Astrocyte of the spinal cord (primary cell): ENCODE measurements at places on chromosomes 11 and 22.

DNA sequence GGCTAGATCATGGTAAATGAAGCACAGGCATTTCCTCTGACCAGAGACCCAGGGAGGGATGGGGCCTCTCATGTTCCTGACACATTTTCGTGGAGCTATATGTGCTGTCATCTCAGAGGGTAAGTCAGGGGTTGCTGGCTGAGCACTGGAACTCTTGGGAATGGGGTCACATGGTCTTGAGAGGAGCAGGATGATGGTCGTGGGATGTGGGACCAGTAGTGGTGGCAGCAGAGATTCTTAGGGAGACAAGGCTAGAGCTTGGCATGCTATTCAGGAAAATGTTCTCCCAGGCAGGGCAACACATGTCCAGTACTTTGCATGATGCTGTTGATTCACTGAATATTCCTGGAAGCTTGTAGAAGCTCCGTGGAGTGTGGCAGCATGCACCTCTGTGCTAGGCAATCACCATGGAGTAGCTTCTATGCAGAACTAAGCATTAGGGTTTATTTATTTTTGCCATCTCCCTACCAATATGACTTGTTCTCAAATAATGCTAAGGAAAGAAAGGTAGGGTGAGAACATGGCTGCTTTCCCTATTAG lies 31.4 kb upstream of the TTC12 start:
- DNase-seq = no peak

DNA sequence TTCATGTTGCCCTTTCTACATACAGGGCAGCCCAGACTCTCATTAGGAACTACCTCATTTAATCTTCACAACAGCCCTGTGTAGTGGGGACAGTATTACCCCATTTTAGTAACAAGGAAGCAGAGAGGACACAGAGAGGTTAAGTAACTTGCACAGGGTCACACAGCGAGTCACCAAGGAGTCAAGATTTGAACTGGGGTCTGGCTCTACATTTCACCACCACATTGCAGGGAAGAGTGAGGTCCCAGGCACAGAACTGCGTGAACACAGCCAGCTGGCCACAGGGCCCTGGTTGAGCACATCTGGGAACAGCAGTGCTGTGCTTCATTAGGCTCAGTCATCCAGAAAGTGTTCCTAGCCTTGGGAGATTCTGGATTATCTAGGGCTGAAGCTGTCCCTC lies 45.4 kb upstream of the ISX start:
- DNase-seq = no peak

DNA sequence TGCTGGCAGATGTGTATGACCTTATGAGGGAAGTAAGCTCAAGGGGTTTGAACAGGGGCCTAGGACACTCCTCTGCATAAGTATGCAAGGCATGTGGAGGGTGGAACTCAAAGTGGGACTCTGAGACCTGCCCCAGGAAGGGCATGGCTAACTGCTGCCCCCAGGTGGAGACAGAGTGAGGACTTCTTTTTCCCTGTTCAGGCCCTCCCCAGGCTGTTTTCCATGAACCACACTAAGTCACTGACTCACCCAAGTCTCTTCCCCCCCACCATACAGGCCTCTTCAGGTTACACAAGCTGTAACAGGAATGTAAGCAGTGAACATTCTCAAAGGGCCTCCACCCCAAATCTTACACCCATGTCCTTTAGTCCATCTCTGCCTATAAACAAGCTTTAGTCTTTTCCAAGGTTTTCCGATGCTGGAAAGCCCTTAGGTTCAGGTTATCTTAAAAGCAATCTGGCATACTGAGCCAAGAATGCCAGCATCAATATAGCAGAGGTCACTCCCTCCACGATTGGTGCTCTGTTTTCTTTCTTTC lies 13.1 kb downstream of the EEF1G start:
- peak; percentile 97 for DNase-seq

DNA sequence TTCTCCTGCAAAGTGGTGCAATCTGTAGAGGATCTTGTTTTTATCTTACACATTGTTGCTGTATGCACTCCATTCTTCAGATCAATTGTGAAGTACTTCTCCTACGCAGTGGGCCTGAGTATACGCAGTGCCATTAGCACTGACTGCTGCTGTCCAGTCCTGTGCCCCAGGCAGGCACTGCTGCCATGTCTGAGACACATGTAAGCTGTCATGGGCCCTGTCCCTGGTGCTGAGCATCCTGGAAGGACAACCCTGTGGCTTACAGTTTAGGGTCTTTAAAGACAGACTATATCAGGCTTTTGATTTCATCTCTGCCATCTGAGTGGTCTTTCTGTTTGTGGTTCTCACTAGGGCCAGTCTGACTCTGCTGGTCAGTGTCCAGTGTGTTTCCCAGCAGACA lies 44.8 kb upstream of the PTPN5 start:
- no peak for DNase-seq
